ENCODE measurements at places on chromosomes 6 and 20.
A peak's percentile ranks its signal among the peaks of the same experiment; 100 is the strongest.

- peak; percentile 95 for DNase-seq
Measured at GRCh38 chr6:82144007-82144851, 103.3 kb downstream of the IBTK start.

DNA sequence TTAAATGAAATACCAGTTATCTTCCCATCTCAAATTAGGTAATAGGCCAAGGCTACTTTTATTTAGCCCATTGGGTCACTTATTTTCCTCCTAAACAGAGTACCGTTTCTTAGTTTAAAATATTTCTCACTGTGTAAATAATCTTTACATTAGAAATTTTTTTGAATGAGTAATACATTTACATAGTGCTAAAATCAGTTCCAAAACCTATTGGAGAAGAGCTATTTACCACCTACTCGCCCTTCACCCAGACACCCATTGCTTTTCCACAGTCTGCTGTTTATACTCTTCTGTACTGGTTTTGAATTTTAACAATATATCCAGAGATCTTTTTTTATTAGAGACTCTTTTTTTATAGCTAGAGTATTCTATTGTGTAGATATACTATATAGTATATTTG is 36.9 kb downstream of the MCM8 start:
- no peak for DNase-seq

GRCh38 chr20:57592263-57593092 is 27.7 kb downstream of the ZBP1 start:
- no peak for DNase-seq

GRCh38 chr20:36248836-36249235 is 12.6 kb downstream of the AAR2 start:
- DNase-seq = no peak

- DNase-seq = no peak
Measured at GRCh38 chr6:81818901-81819361, 66.5 kb upstream of the TENT5A start.

- DNase-seq = no peak
Measured at GRCh38 chr20:32179934-32180333, 27.6 kb downstream of the PLAGL2 start.

DNA sequence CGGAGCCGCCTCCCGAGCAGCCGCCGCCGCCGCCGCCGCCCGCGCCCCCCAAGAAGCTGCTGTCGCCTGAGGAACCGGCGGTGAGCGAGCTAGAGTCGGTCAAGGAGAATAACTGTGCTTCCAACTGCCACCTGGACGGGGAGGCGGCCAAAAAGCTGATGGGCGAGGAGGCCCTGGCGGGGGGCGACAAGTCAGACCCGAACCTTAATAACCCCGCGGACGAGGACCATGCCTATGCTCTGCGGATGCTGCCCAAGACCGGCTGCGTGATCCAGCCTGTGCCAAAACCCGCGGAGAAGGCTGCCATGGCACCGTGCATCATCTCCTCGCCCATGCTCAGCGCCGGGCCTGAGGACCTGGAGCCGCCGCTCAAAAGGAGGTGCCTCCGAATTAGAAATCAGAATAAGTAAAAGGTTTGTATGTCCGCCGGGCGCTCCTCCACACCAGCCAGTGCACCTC is 145.2 kb downstream of the SOBP start:
- DNase-seq = no peak

DNA sequence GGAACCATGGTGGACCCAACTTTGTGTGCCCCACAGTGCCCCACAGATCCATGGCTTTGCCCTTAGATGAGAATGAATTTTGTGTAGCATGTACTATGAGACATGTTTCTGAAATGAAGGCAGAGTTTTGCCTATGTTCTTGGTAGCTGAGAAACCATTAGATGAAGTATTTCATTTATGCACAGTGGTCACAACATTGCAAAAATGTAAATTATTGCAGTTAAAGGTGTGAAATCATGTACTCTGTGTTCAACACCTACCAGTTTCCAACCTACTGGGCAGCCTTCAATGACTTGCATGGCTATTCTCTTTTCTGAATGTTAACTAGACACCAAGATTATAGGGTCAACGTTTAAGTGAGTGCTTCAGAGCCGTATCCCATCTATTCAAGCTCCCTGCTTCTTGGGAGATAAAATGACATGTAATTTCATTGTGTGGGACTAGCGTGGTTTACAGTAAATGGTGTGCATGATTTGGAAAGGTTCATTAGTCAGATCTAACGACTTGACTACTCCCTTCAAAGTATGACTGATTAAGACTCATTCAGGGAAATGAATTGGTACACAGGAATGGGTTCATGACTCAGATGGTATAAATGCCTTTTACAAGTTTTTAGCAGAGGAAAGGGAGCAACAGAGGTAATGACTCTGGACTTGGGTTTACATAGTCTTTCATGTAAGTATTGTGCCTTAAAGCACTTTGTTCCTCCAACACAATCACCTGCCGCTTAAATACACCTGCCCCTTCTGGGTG is 106.1 kb upstream of the AKIRIN2 start:
- DNase-seq = peak; percentile 40

GRCh38 chr6:117771403-117771802 is 96.1 kb downstream of the NUS1 start:
- no peak for DNase-seq

DNA sequence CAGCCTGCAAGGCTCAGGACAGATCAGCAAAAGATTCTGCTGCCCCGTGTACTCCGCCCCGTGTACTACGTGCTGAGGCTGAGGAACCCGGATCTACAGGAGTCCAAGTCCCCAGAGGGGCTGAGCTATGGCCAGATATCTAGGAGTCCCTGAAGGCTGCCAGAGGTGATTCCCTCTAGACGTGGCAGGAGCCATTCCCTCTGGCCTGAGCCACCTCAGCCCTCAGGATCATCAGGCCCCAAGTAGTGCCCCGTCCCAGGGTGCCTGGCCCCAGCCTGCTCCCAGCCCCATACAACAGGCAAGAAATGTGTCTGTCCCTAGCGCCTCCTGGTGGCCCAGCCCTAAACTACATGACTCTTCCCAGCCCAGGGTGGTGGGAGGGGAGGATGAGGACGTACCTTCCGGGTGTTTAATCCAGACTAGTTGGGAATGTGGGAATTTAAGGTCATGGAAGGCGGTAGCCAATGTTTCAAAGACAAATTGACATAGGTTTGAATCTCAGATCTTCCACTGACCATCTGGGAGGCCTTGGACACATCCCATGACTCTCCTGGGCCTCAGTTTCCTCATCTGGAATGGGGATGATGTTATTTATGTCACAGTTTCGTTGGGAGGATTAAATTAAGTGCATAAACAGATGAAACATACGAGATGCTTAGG is 49.4 kb upstream of the PTPN1 start:
- peak; percentile 86 for DNase-seq

- no peak for DNase-seq
Measured at GRCh38 chr6:11722805-11723631, 55.6 kb downstream of the ADTRP start.

- DNase-seq = no peak
Measured at GRCh38 chr6:96094077-96094476, 78.3 kb downstream of the FUT9 start.

DNA sequence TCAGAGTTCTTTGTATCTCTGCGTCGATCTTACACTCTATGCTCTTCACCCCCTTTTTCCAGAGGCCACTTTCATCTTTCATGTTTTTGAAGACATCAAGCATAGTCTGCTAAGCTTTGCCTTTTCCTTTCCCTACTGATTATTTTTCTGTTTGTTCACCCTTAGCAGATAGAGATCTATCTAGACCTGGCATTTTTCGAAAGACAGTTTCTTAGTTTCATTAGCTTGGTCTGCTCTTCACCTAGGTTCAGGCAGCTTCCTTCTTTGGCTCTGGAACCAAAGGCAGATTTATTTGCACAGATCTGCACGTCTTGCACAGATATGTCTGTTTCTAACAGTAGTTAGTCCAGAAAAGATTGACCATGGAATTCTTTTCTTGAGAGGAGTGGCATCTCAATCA is 122.7 kb upstream of the HS3ST5 start:
- DNase-seq = no peak

DNA sequence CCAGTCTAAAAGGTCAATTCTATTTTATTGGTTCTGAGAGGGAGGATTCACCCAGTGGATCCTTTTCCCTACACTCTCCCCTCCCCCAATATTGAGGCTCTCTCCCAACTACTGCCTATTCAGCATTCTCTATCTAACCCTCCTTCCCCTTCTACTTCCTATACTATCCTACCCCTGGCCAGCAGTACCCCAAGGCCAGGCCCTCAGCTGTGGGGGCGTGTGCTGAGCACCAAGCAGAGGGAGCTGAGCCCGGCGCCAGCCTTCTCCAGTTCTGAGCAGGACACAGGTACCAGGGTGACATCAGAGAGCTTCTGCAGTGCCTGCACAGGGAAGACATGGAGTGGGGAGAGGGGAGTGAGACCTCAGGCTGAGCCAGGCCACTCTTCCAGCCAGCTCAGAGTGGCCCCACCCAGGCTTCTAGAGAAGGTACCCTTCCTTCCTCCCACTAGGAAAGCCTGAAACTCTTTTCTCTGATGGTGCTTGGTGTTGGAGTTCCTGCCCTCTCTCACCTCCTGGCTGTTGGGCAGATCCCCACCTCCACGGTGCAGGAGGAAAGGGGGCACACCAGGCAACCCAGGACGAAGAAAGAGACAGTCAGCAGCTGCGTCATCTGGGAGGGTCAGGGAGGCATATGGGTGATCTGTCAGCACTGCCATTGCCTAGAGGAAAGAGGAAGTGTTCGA is 1.9 kb downstream of the DDAH2 start:
- DNase-seq = no peak

- peak; percentile 98 for DNase-seq
Measured at GRCh38 chr6:26103770-26104456, 16.7 kb downstream of the HFE start.

DNA sequence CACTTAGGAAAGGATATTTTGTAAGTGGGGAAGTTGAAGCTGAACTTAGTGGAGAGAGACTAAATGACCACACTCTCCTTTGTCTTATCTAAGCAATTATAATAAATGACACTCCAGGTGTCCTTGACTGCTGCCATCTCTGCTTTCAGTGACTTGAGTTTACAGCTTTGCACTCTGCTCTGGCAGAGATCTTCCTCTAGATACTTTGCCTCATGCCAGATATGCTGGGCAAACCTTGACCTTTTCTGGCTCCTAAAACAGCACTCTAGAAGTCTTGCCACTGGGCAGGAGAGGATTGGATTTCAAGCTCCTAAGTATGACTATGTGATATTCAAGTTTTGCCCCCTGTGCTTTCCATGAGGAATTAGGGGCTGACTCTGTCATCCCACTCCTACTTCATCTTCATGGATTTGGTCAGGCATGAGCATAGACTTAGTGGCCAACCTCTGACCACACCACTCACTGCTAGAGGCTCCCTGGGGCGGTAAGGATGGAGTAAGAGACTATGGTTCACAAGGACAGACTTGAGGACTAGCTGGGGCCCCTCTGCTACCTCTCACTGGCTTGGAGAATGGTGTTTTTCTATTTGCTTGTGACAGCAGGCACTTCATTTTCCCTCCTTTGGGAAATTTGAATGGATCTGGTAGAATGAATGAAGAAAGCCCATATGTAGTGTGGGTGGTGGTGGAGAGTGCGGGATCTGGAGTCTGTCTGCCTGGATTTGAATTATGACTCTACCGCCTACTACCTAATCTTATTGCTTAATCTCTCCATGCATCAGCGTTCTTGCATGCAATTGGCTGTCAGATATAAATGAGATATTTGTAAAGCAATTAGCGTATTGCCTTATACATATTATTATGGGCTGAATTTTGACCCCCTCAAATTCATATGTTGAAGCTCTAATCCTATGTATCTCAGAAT is 191.4 kb downstream of the REV3L start:
- DNase-seq = no peak

GRCh38 chr6:7404546-7404945 is 14.9 kb downstream of the RIOK1 start:
- no peak for DNase-seq

DNA sequence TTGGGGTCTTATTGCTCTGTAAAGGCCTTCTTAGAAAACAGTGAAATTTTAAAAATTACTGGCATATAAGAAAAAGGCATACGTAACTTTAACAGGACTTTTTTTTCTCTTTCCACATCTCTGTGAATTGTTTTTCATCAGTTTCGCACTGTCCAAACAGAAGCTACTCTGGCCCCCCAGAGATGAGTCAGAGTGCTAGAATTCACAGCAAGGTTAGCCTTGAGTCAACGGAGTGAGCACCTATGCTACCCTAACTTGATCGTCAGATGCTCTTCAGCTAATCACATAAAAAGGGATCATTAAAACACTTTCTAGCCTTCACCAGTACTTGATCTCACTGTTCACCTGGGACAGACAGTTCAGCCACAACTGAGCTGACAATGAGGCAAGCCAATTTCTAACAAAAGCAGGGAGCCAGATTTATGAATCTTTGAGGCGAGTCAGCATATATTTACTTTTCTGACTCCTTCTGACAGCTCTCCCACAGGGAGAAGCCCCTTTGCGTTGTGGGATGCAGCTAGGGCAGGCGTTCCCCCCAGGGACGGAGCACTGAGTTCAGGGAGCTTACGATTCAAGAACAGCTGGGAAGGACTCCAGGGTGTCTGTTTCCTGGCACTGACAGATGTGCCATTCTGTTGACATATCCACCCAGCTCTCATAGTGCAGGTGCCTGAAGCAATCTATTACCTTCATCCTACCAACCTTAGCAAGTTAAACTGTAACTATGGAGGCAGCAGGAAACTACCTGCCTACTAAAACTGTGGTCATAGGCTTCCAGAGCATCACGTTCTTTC is 46.4 kb upstream of the SPDEF start:
- no peak for DNase-seq

DNA sequence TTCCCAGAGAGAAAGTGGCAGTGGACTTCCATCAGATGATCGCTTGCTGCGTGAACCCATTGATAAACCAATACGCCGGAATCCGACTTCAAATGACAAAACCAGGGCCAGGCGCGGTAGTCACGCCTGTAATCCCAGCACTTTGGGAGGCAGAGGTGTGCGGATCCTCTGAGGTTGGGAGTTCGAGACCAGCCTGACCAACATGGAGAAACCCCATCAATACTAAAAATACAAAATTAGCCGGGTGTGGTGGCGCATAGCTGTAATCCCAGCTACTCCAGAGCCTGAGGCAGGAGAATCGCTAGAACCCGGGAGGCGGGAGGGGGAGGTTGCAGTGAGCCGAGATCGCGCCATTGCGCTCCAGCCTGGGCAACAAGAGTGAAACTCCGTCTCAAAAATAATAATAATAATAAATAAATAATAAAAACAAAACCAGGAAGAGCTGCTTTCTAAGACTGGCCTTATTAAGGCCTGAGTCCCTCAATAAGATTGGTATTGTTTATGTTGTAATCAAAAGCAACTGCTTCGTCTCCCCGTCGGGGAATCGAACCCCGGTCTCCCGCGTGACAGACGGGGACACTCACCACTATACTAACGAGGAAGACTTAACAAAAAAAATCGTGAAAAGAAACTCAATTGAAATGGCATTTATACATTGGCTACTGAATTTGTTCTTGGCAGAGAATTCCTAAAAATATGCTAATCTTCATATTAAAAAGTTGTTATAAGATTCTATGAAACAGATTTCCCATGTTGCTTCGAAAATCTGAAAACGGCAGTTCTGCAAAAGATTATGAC is 110.2 kb upstream of the ZNF184 start:
- peak; percentile 65 for DNase-seq

DNA sequence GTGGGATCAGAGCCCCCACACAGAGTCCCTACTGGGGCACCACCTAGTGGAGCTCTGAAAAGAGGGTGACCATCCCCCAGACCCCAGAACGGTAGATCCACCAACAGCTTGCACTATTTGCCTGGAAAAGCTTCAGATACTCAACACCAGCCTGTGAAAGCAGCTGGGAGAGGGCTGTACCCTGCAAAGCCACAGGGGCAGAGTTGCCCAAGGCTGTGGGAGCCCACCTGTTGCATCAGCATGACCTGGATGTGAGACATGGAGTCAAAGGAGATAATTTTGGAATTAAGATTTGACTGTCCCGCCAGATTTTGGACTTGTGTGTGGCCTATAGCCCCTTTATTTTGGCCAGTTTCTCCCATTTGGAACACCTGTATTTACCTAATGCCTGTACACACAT is 260.4 kb downstream of the TBX18 start:
- DNase-seq = no peak

GRCh38 chr6:151847064-151847463 is 39.6 kb downstream of the ESR1 start:
- DNase-seq = peak; percentile 19

Data from RPMI7951 (cell line).